ENCODE measurements at places on chromosomes 16 and 17. TPM values are rescaled to one million over a fixed set of nuclear protein-coding genes. Genes with fewer than 3 reads are reported as not detected.

Gene PLD6
- 9.6 TPM for total RNA-seq

DNA sequence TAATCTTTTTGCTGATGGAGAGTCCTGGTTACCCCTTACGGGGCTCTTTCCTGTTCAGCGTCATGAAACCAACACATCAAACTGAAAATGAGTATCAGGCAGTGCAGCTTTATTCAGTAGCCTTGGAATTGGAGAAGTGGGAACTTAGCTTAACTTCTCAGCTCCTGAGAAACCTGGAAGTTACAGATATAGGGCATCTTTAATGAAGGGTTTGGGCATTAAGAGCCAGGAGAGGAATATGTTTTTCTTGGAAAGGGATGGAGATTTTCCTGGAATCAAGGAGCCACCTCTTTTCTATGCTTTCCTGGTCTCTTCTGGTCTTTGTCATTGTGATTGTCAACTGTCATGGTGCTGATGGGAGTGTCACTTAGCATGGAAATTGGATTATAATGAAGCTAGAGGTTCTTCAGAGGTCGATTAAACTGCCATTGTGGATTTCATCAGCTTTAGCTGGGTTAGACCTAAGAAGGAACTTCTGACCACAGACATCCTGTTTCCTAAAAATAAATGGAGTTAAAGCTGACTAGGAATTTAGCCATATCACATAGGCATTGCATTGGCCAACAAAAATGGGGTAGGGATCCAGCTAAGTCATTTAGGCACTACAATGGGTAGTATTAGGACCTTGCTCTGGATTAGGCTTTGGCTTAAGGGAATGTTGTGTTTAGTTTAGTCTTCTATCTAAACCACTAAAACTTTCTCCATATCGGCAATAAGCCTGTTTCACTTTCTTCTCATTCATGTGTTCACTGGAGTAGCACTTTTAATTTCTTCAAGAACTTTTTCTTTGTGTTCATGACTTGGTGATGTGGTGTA, 186.4 kb downstream of the BCAS3 start:
- no peak for DNase-seq

Gene OTOP3
- not detected for total RNA-seq

GRCh38 chr17:55564081-55564480, 52.8 kb upstream of the SMIM36 start:
- DNase-seq: no peak

GRCh38 chr17:81480140-81481072, 32.2 kb downstream of the ACTG1 start:
- DNase-seq: no peak

GRCh38 chr16:28537964-28538732, 626 bp downstream of the NUPR1 start:
- DNase-seq: no peak

Gene CNTNAP1
- total RNA-seq: 0.43 TPM

GRCh38 chr17:3474212-3474611, 1.6 kb upstream of the ASPA start:
- no peak for DNase-seq

- no peak for DNase-seq
Observed at GRCh38 chr17:3029213-3029913, 34.0 kb downstream of the OR1D5 start.

DNA sequence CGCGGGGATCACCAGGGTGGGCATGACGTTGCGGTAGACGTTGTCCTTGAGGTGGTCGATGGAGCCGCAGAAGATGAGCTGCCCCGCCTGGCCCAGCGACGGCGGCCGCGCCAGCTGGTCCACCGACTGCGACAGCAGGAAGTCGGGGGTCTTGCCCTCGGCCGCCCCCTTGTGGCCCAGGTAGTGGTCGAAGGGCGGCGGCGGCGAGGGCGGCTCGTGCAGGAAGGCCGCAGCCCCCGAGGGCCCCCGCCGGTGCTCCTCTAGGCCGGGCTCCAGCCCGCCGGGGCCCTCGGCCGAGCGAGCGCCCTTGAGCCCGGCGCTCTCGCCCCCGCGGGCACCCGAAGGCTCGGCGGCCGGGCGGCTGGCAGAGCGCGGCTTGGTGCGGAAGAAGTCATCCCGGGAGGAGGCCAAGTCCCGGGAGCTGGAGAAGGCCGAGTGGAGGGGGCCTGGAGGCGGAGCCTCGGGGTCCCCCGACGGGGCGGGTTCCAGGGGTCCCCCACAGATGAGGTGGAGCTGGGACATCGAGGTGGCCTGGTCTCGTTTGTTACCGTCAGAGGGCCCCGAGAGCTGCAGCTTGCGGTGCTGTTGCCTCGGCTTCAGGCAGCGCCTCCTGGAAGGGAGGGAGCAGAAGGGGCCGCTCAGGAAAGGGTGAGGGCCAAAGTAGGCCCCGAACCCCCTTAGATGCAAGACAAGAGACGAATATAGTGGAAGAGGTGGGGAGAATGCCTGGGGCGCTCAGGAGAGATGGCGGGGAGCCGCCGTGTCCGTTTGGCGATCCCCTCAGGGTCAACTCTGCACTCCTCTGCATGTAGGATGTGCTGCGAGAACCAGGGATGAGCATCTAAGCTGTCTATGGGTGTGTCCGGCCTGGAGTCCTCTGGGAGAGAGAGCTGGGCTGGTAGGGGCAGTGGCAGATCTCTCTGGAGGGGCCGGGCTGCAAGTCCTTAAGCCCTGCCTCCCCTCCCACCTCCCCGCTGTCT, 8.8 kb downstream of the FAM171A2 start:
- DNase-seq: peak; percentile 69

GRCh38 chr16:8901320-8901861, 19.2 kb downstream of the LITAFD start:
- DNase-seq: no peak

Gene ABCA5
- 29.1 TPM for total RNA-seq

DNA sequence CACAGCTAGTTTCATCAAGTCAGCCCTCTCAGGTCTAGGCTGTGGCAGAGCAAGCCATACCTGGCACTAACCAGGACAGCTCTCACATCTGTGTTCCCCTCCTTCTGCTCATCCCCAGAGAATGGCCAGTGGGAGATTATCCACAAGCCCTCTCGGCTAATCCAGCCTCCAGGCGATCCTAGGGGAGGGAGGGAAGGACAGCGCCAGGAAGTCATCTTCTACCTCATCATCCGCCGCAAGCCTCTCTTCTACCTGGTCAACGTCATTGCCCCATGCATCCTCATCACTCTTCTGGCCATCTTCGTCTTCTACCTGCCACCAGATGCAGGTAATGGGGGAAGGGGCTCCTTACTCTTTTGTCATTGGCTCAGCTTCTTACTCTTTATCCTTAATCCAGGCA, 3.6 kb downstream of the CHRNB1 start:
- no peak for DNase-seq

Gene MMP25
- 2.0 TPM for total RNA-seq

DNA sequence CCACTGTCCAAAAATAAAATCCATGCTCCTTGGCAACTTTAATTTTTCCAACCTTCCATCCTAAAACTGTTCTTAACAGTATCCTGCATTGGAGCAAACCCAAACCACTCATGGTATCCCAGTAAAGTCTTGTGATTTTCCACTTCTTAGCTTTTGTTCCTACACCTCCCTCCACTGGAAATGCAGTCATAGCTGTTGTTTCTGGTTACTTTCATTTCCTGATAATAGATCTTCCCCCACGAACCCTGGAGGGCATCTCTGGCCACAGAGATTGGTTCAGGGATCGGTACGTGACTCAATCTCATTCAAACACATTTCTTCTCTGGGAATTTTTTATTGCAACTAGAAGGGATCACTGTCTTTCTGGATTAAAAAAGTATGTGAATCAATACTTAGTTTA, 276.0 kb downstream of the GRIN2A start:
- DNase-seq: no peak

DNA sequence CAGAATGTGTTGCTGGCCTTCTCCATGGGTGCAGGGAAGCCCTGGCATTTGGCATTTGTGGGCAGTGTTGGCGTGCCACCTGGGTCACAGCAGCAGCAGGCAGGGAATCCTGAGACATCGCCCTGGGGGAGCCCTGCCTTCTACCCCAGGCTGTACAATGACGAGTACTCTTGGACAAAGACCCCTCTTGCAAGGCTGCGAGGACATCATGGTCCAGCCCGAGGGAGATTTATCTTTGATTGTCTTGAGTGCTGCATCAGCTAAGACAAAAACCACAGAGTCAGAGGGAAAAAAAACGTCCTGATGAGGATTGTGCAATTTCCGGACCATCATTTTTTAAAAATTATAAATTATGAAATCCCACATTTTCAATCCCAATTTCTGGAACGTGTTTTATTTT, 3.7 kb downstream of the CRISPLD2 start:
- no peak for DNase-seq

DNA sequence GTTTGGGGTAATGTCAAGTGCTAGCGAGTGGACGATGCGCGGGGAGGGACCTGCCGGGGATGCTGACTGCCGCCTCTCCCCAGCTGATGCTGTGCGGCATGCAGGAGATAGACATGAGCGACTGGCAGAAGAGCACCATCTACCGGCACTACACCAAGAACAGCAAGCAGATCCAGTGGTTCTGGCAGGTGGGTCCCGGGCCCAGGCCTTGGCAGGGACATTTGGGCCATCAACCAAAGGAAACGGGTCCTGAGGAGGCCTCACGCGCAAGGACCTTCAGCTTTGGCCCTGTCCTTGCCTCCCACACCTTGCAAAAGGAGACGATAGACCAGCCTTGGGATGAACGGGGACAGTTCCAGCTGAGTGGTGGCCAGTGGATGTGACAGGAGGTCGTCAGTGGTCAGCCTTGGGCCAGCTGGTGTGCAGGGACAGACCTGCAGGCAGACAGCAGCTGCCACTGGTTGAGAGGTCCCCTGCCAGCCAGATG, 13.6 kb upstream of the CLEC18A start:
- no peak for DNase-seq

DNA sequence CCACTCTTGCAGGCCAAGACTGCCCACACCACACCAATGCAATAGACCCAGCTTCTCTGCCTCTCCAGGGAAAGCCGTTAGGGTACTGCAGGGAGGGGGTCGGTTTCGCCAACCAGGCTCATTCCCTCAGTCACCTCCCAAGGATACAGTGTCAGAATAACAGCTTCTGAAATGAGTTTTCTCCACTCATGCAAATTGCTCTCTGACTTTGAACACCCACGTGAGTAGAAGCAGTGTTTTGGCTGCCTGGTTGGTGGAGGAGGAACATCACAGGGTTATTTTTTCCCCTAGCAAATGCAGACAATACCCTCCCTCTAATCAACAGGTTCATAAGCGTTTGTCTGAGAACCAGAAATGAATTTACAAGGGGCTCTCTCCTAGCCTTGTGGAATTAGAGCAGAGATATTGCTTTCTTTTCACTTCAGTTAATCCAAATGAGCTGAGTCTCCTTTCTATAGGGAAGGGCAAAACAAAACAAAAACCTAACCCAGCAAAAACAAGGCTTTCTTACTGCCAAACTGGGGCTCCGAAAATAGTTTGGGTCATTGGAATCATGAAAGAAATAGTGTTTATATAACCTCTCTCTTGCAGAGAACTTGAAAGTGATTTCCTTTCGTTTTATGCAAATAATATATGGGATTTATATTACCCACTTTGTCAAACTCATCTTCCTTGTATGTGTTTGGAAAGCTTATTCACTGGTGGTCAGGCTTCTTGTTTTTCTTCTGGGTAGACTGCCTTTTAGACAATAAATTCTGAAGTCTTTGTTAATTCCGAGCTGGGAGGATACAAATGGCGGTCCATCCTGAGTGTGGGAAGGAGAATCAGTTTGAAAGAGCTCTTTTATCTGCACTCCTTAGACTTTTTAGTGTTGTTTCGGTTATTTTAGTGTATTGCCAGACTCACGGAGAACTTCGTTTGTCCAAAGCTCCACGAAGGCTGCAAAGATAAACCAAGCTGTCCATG, 229.9 kb downstream of the MSI2 start:
- no peak for DNase-seq

- no peak for DNase-seq
Observed at GRCh38 chr16:1654505-1655268, 23.4 kb upstream of the JPT2 start.

Gene FNDC8
- not detected for total RNA-seq

DNA sequence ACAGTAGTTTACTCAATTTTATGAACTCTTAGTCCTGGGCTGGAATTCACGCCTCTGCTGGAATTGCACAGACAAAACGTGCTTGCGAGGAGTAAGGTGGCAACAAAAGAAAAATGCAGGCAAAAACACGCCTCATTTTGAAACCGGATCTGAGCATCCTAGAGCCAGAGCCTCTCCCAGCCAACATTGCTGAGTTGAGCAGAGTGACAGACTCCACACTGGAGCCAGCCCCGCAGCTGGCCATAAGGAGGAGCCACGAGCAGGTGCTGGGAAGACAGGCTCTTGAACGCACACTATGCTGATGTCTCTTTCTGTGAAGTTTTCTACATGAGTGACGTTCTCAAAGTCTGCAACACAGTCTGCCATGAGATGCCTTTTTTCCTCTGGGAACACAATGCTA, 14.6 kb upstream of the HSBP1 start:
- no peak for DNase-seq

GRCh38 chr16:67613808-67614207, 31.1 kb upstream of the CARMIL2 start:
- DNase-seq: no peak

- DNase-seq: no peak
Observed at GRCh38 chr16:69773260-69773947, 11.3 kb downstream of the WWP2 start.

DNA sequence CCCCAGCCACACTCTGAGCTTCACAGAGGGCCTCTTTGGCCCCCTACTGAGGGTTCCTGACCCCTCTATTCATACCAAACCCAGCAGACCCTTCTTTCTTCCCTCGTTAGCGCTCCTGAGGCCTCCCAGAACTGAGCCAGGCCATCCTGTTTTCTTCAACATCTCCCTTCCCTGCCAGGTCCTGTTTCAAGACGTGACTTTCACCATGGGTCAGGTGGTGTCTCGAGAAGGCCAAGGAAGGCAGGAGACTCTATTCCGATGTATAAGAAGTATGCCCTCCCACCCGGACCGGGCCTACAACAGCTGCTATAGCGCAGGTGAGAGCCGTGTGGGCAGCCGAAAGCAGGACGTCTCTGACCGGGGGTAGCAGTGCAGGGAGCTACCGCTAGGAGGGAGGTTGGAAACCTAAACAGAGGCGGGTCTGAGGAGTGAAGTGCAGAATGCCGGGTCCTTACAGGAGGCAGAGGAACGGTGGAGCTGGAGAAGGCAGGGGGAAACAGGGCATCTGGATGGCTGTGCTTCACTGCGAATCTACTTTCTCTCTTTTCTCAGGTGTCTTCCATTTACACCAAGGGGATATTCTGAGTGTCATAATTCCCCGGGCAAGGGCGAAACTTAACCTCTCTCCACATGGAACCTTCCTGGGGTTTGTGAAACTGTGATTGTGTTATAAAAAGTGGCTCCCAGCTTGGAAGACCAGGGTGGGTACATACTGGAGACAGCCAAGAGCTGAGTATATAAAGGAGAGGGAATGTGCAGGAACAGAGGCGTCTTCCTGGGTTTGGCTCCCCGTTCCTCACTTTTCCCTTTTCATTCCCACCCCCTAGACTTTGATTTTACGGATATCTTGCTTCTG, 1.3 kb upstream of the SENP3 start:
- DNase-seq: no peak

GRCh38 chr16:25045696-25046381, 30.7 kb upstream of the ARHGAP17 start:
- no peak for DNase-seq

Gene TNRC6A
- 50.5 TPM for total RNA-seq

- DNase-seq: no peak
Observed at GRCh38 chr17:83100220-83100852, 20.9 kb downstream of the METRNL start.

All from activated naive CD4-positive, alpha-beta T cell treated with anti-CD3 and anti-CD28 coated beads, Interleukin-2, amount 50 U/mL, for 72 hours (primary cell).